NCI-H526 (cell line): ENCODE measurements at places on chromosomes 3 and 15.
A peak's percentile ranks its signal among the peaks of the same experiment; 100 is the strongest.

DNA sequence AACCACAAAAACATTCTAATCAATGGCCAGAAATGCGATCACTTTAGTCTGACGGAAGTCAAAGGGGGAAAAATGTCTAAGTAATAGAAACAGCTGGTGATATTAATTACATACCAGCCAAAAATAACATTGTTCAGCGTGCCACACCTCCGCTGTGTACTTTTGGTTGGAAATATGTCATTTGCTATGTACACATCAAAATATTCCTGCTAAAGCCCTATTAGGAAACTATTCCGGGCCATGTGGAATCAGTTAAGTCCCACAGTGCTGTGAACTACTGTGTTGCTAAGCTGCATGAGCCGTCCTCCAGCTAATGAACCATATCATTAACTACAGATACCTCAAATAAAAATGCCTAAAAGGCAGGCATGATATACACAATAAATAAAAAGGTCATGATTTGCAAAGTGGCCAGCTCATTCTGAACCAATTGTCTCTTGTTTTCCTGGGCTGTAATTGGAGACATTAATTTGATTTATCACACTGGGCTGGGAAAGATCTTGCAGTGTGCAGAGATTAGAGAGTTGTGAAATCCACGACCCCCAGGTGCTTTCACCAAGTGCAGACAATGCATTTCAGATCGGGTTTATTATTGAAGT, 200.5 kb upstream of the LRTM1 start:
- DNase-seq, result no peak

GRCh38 chr3:38966811-38967692, 84.7 kb downstream of the SCN11A start:
- no peak for DNase-seq

GRCh38 chr3:21168471-21168870, 582.5 kb downstream of the ZNF385D start:
- DNase-seq, result peak; percentile 3

- DNase-seq, result no peak
Measured at GRCh38 chr3:16183601-16184270, 9.3 kb downstream of the GALNT15 start.

GRCh38 chr3:6965881-6966280, 105.0 kb downstream of the GRM7 start:
- DNase-seq, result no peak

- DNase-seq, result no peak
Measured at GRCh38 chr3:155202626-155203025, 90.9 kb downstream of the STRIT1 start.

GRCh38 chr3:94420931-94421330, 358.1 kb downstream of the NSUN3 start:
- DNase-seq, result no peak

- no peak for DNase-seq
Measured at GRCh38 chr15:36584511-36584910, 5.1 kb downstream of the CDIN1 start.
